K562 (cell line): ENCODE measurements at places on chromosomes 4 and X.

GRCh38 chr4:169051761-169052593 lies 41.9 kb upstream of the CBR4 start:
- H3K36me3 ChIP-seq: no peaks in the 10 kb centered on the region
- no peaks in the 10 kb centered on the region for H3K4me1 ChIP-seq
- no peak overlapping the region for H3K4me3 ChIP-seq

DNA sequence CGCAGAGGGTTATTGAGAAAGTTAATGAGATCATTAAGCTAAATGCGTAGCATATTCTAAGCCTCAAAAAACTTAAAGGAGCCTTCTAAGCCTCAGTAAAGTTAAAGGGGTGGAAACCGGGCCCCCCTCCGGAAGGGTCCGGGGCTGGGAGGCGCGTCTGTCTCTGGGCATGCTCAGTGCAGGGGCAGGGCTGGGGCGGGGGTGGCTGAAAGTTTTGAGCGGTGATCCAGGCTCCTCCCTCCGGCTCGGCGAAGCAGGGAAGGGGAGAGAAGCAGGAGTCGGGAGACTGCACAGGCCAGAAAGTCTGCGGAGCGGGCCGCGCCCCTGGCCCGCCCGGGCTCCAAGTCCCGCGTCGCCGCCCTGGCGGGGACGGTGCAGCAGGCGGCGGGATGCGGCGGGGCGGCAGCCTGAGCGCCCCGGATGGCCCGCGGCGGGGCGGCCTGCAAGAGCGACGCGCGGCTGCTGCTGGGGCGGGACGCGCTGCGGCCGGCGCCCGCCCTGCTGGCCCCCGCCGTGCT lies at the start of gene EVC:
Gene EVC, plus strand, starts transcription at position 241 of the 518 bp plus-strand sequence. Its CDS starts 180 bp downstream, at position 421.
- H3K27me3 ChIP-seq: peaks cover 18% of the 10 kb centered on the region
- DNase-seq: peak; percentile 37

GRCh38 chr4:57097711-57098110 lies 12.5 kb downstream of the IGFBP7 start:
- DNase-seq: no peak
- H3K4me1 ChIP-seq: no peaks in the 10 kb centered on the region
- no peak overlapping the region for H3K4me3 ChIP-seq
- H3K27me3 ChIP-seq: no peaks in the 10 kb centered on the region

GRCh38 chrX:112851806-112852205 lies 11.2 kb upstream of the AMOT start:
- H3K36me3 ChIP-seq: no peaks in the 10 kb centered on the region
- no peaks in the 10 kb centered on the region for H3K27me3 ChIP-seq
- H3K4me3 ChIP-seq: no peak overlapping the region

- no peak overlapping the region for H3K27ac ChIP-seq
- no peaks in the 10 kb centered on the region for H3K4me1 ChIP-seq
- DNase-seq: no peak
- H3K4me3 ChIP-seq: no peak overlapping the region
- H3K27me3 ChIP-seq: peaks cover 4% of the 10 kb centered on the region; the same call in 1 of the 2 replicates
- no peaks in the 10 kb centered on the region for H3K36me3 ChIP-seq
Measured at GRCh38 chrX:136275553-136275952, 24.4 kb upstream of the MAP7D3 start.

- no peak for DNase-seq
- no peaks in the 10 kb centered on the region for H3K27me3 ChIP-seq
- H3K4me1 ChIP-seq: no peaks in the 10 kb centered on the region
- no peak overlapping the region for H3K27ac ChIP-seq
- no peaks in the 10 kb centered on the region for H3K36me3 ChIP-seq
Measured at GRCh38 chrX:44022964-44023363, 49.8 kb upstream of the NDP start.

GRCh38 chr4:7649741-7650531 lies 215.2 kb upstream of the PSAPL1 start:
- H3K27me3 ChIP-seq: peaks cover 30% of the 10 kb centered on the region
- H3K4me3 ChIP-seq: no peak overlapping the region
- no peaks in the 10 kb centered on the region for H3K36me3 ChIP-seq
- H3K27ac ChIP-seq: no peak overlapping the region
